LHCN-M2 (cell line): ENCODE measurements at places on chromosomes 1 and 21. TPM values are rescaled to one million over a fixed set of nuclear protein-coding genes. Genes with fewer than 3 reads are reported as not detected.

DNA sequence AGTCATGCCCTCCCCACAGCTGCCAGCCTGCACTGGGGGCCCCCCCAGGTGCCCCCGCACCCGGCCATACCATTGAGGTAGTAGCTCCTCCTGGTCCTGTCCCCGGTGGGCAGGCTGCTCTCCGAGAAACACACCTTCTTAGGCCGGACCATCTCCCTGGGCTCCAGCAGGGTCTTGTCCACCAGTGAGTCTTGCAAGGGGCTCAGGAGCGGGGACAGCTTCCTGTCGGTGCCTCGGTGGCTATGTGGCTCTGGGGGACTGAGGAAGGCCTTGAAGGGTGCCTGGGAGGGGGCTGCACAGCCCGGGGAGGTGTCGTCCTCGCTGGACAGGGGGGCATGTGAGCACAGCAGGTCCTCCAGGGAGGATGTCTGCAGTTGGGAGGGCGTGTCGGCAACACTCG lies 12.9 kb upstream of the FTCD start:
- no peak for DNase-seq

Gene MATN1
- 0.06 and 0.32 TPM in 2 replicates for total RNA-seq

- DNase-seq, result no peak
These were observed 71.4 kb upstream of the COG2 start for GRCh38 chr1:230570724-230571360.

GRCh38 chr1:98417820-98418219 lies 243.7 kb upstream of the SNX7 start:
- no peak for DNase-seq

GRCh38 chr1:25117233-25117823 lies 115.0 kb downstream of the SYF2 start:
- no peak for DNase-seq

DNA sequence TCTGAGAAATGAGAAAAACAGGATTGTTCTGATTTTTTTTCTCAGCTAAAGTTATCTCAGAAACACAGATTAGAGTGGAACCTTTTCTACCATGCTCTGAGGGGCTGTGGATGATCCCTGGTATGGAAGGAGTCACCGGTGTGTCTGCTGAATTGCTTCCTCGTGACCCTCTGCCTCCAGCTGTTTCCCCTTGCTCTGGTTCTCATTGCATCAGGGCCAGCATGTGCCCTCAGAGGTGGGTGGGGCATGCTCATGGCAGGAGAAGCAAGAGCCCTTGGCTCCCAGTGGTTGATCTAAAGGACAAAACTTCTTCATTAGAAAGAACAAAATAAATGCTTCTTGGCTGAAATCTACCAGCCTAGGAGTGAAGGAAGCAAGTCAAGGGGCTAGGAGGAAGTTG lies 183.2 kb upstream of the HMCN1 start:
- DNase-seq, result peak; percentile 24
